ENCODE measurements at places on chromosomes 2 and 18.

- DNase-seq, result no peak
These were observed 201.0 kb downstream of the NDUFA10 start for GRCh38 chr2:239824046-239824694.

GRCh38 chr2:240204431-240205276 is 64.2 kb upstream of the OTOS start:
- DNase-seq, result no peak

GRCh38 chr2:50987616-50988313 is 44.2 kb downstream of the NRXN1 start:
- no peak for DNase-seq

GRCh38 chr18:48824231-48824970 is 126.4 kb downstream of the SMAD7 start:
- DNase-seq, result no peak

- DNase-seq, result no peak
These were observed 27.2 kb upstream of the FAM136A start for GRCh38 chr2:70328921-70329561.

DNA sequence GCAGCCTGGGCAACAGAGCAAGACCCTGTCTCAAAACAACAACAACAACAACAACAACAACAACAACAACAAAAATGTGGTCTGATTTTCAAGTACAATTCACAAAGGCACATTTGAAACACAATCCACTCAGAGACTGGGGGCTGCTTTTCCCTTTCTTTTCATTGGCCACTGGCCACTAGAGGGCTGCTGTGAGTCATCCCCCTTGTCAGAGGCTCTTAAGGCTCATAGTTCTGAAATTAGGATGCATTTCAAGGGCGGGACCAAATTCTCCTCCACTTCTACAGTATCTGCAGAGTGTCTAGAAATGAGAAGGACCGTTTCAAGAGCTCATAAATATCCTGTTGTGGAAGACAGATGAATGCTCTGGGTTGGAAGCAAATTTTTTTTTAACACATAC is 285.4 kb downstream of the NRXN1 start:
- DNase-seq, result no peak

DNA sequence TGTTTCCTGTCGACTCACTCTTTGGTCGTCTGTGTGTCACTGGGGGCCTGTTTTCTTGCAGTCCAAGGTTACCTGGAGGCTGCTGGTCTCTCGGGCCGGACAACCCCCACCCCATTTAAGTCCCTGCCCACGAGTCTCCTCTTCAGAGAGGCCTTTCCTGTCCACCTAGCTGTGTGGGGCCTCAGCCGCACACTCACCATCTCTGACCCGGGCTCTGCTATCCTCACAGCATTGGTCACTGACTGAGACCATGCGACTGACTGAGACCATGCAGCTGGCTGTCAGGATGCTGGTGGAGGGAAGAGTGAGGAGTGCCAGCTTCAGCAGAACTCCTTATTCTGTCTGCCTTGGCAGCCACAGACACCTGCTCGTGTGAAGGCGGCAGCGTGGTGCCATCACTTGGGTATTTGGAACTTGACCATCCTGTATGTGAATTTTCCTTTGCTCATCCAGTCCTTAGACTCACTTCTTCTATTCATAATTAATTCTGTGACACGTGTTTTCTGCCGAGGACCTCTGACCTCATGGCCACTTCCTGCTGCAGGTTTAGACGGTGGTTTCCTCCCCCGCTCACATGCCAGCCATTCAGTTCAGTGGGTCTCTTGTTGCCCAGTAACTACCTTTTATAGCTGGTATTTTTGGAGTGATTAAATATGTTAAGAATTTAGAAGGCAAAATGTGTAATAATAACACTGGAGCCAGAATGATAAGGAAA is 47.5 kb upstream of the ASB1 start:
- DNase-seq, result no peak

GRCh38 chr2:227474410-227474809 is 2.5 kb downstream of the AGFG1 start:
- DNase-seq, result no peak

DNA sequence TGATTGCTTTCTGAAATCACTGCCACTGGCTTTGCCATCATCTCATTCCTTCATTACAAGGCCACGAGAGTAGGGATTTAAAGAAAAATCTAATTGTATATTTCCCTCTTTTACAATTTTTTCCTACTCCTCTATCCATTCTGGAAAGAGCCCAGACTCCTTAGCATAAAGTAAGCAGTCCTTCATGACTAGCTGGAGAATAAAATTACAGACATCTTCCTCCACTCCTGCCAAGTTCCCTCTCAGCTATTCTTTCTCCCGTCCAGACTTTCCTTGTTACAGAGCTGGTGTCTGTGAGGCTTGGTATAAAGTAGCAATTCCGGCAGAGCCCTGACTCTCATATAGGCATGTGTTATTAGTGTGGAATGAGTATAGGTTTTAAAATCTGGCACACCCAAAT is 806.8 kb downstream of the PLCL1 start:
- DNase-seq, result no peak

DNA sequence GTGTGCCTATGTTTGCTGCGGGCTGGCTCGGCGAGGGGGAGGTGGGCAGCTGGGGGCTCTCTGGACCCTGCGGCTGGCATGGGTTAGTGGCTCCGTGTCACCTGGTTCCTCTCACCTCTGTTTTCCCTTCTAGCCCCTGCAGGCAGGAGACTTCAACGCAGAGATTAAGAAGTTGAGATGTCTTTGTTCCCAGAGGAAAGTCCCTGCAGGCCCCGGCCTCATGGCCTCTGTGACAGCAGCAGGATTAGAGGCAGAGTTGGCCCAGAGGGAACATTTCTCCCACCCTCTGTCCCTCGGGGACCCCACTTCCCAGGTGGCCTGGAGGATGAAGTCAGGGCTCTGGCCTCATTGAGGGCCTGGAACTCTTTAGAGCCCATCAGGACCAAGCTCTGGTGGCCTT is 56.5 kb downstream of the HPCAL1 start:
- no peak for DNase-seq

- no peak for DNase-seq
These were observed 756.4 kb upstream of the CDH7 start for GRCh38 chr18:64994370-64994769.

GRCh38 chr2:233081232-233081730 is 21.1 kb downstream of the INPP5D start:
- no peak for DNase-seq

GRCh38 chr2:233186851-233187250 is 64.6 kb upstream of the ATG16L1 start:
- no peak for DNase-seq

GRCh38 chr18:28075501-28075900 is 101.4 kb downstream of the CDH2 start:
- no peak for DNase-seq

- no peak for DNase-seq
These were observed 20.6 kb upstream of the DSG4 start for GRCh38 chr18:31356025-31356424.

GRCh38 chr2:56376699-56377665 is 193.2 kb downstream of the CCDC85A start:
- peak; percentile 62 for DNase-seq

GRCh38 chr18:56650944-56651770 is at the start of gene WDR7:
WDR7 (plus strand) TSS chr18:56651359; CDS start chr18:56672516, 21,157 bp downstream.
- DNase-seq, result peak; percentile 93

DNA sequence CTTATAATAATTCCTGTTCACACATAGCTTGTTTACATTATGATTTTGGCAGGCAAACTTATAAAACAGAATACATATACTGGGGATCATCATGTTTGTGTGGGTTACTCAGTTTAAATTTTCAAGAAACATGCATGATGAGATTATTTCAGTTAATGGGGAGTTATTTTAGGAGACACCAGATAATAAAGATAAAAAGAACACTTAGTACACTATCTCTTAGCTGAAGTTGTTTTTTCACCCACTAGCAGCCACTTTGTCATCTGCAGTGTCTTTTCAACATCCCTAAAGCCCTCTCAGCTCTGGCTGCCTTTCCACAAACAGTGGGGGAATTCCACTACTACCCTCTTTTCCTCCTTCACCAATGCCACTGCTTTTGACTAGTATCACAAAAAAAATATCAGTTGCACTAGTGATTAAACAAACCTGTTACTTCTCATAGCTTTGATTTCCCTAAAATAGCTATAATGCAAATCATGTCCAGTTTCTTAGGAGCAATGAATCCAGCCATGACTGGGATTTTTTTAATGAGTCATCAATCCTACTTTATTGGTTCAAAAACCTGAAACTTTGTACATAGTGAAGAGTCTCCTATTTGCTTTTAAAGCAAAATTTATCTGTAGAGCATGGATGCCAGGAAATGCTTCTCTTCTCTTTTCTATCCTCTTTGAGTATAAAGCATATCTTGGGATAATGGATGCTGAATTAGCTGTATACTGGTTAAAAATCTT is 156.7 kb upstream of the TFPI start:
- DNase-seq, result no peak

GRCh38 chr2:32357318-32358110 is 691 bp downstream of the BIRC6 start:
- no peak for DNase-seq

- DNase-seq, result no peak
These were observed 370.4 kb downstream of the SOCS6 start for GRCh38 chr18:70659036-70659925.

DNA sequence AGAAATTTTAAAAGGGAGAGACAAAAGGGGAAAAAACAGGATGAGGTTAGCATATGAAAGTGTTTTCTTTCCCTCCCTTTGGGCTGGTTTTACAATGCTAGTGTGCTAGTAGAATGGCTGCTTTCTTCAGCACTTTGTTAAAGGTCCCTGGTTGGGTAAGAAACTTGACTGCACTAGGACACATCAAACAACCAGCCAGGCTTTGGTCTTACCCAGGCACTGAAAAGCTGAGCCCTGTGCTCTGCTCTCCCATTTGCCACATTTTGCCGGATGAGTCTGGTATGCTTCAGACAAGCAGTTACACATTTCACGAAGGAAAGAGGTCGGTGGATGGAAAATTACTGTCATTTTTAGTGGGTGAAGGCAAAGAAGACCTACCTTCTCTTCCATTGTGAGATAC is 242.0 kb downstream of the DPP10 start:
- no peak for DNase-seq

DNA sequence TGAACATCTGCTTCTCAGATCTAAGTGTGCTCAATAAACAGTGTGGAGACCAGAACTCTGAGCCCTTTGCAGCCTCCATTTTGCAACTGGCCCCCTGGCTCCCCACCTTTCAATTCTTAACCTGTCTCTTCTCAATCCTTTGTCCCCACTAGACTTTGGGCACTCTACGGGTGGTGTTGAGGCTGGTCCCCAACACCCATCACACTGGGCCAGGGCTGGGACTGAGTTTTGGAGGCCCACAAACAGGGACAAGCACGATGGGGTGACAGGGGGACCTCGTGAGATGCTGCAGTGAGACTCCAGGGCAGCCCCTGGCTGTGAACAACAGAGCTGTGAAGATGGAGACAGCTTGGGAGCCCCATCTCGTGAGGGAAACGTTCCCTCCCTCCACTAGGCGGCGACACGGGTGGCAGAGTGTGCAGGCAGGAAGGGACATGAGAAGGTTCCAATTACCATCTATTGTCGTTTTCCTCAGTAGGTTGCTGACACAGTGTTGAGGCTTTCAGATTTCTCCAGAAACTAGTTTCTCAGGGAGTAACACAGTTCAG is 1.2 kb downstream of the ANKMY1 start:
- no peak for DNase-seq

GRCh38 chr2:236570081-236570868 is 650 bp downstream of the ACKR3 start:
- no peak for DNase-seq

GRCh38 chr18:77062518-77063003 is 70.0 kb downstream of the MBP start:
- DNase-seq, result no peak

DNA sequence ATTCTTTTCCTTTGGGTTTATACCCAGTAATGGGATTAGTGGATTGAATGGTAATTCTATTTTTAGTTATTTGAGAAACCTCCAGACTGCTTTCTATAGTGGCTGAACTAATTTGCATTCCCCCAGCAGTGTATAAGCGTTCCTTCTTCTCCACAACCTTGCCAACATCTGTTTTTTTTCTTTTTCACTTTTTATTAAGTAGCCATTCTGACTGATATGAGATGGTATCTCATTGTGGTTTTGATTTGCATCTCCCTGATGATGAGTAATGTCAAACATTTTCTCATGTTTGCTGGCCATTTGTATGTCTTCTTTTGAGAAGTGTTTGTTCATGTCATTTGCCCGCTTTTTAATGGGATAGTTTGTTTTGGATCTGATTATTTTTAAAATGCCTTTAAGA is 64.1 kb upstream of the MEIS1 start:
- DNase-seq, result no peak

GRCh38 chr2:182854375-182855105 is 11.9 kb downstream of the FRZB start:
- DNase-seq, result no peak

DNA sequence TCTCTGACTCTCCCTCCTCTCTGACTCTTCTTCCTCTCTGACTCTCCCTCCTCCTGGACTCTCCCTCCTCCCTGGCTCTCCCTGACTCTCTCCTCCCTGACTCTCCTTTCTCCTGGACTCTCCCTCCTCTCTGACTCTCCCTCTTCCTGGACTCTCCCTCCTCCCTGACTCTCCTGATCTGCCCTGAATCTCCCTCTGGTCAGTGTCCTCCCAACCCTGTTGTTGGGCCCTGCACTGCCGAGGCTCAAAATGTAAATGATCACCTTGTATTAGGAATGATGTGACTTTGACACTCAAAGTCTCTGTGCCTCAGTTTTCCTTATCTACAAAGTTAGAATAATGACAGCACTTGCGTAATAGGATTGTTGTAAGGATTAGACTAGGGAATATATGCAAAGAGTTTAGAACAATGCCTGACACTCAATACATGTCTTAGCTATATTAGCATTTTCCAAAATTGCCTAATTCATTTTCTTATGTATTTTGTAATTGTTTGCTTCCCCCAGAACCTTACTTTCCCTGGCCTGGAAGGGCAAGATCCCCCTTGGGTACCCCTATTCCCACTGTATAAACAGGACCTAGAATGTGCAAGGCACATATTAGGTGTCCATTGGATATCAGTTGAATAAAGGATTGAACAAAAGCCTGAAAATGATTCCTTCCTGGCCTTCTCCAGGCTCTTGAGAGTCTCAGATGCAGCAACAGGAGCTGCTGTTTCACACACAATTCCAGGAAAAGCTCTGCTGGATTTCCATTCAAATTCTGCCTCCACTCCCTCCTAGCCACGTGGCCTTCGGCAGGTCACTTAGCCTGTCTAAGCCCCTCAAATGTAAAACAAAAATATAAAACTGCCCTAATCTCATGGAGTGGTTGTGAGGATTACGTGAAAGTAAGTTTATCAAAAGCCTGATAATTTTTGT is 170.1 kb downstream of the INHBB start:
- no peak for DNase-seq

All from GM04503 (cell line).